GM12878 (cell line): ENCODE measurements at places on chromosomes 2 and 18.

GRCh38 chr2:200367155-200367554, 60.7 kb downstream of the SPATS2L start:
- no peak for DNase-seq

DNA sequence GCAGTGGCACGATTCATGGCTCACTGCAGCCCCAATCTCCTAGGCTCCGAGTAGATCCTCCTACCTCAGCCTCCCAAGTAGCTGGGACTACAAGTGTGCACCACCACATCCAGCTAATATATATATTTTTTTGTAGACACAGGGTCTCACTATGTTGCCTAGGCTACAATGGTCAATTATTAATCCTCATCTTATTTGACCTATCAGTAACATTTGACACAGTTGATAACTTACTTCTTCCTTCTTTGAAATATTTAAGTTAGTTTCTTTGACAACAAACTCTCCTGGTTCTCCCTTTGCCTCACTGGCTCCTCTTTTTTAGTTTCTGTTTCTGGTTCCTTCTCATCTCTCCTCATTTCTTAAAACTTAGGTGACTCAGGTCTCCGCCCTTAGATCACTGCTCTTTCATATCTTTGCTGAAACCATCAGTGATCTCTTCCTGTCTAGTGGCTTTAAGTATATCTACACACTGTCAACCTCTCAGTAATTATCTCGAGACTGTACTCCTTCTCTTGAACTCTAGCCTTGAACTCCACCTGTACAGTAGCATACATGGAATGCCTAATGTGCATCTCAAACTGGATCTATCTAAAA, 11.5 kb downstream of the PGAP1 start:
- DNase-seq = peak; percentile 19

DNA sequence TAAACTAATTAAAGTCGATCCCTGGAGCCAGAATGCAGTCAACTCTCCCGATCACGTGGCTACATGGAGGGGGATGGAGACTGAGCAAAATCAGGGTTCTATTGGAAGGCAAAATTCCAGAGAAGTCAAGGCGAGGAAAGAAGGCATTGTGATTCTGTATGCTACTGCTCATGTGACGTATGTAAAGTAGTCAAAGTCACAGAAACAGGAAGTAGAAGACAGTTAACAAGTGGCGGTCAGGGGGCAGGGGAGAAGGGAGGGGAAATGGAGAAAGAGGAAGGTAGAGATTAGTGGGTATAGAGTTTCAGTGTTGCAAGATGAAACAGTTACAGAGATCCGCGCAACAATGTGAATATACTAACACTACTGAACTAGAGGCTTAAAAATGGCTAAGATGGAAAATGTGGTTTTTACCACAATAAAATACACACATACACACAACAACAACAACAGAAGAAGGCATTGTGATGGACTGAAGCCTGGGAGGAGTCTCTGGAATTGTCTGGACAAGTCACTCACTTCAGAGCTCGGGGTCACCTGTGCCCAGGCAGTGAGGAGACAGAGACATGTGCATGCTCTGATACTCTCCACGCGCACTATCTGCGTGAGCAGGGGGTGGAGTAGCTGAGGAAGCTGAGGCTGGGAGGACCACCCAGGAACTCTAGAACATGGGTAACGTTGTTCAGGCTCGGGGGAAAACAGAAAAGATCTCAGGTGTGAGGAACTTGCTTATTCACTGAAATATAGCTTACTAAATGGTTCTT, 89.9 kb upstream of the CDCA7 start:
- DNase-seq = peak; percentile 55

GRCh38 chr2:181877181-181877664, 14.3 kb upstream of the ITPRID2 start:
- DNase-seq = no peak

- DNase-seq = no peak
Observed at GRCh38 chr2:10882568-10882967, 29.2 kb upstream of the KCNF1 start.

- DNase-seq = no peak
Observed at GRCh38 chr18:59085797-59086196, 53.9 kb upstream of the SEC11C start.

- no peak for DNase-seq
Observed at GRCh38 chr2:66534461-66534860, 99.5 kb downstream of the MEIS1 start.

DNA sequence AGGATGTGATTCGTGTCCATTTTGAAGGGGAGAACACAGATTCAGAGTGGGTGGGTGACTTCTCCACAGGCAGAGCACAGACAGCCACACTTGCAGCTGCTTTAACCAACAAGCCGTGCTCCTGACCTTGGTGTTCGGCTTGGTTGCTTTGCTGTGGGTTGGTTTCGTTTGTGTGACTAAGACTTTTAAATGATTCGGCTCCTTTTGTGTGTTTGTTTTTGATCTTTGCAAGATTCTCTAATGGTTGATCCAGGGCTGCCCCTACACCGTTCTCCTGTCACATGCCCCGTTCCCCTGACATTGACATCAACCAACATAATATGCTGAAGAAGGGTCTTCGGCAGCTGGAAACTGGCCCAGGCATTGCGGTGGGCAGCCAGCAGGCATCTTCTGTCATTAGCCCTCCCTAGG, 95.9 kb upstream of the MBOAT2 start:
- peak; percentile 76 for DNase-seq

- DNase-seq = no peak
Observed at GRCh38 chr2:1594123-1594372, 150.3 kb downstream of the PXDN start.

DNA sequence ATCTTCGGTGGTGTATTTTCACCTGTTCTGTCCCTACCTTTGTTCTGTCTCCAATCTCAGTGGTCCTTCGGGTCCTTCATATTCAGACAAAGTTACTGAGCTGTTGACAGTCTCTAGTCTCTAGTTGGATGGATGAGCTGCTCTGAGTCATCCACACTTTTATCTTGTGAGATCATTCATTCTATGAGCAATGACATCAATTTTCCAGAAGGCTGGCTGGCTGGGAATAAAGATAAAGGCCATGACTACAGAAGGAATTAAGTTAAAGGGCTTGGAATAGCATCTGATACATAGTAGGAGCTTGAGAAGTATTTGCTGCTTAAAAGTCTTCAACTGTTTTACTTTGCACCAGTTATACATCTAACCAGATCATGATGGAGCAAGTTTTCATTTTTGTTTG, 43.1 kb upstream of the SLC39A10 start:
- DNase-seq = no peak

DNA sequence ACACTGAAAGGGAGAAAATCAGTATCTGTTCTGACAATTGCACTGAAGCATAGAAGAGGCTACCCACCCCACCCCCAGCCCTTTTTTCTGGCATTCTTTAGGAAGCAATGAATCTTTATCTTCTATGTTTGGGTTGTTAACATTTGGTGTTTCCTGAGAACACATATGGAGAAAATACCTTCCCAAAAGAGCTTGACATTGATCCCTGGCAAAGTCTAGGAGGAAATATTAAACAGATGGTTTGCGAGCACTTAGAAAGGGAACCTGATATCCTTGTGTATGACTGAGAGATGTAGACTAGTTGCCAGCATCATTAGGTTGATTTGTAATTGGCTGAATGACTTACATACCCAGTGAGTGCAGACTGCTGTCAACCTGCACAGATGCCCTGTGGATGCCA, 42.9 kb downstream of the DOK1 start:
- DNase-seq = no peak

DNA sequence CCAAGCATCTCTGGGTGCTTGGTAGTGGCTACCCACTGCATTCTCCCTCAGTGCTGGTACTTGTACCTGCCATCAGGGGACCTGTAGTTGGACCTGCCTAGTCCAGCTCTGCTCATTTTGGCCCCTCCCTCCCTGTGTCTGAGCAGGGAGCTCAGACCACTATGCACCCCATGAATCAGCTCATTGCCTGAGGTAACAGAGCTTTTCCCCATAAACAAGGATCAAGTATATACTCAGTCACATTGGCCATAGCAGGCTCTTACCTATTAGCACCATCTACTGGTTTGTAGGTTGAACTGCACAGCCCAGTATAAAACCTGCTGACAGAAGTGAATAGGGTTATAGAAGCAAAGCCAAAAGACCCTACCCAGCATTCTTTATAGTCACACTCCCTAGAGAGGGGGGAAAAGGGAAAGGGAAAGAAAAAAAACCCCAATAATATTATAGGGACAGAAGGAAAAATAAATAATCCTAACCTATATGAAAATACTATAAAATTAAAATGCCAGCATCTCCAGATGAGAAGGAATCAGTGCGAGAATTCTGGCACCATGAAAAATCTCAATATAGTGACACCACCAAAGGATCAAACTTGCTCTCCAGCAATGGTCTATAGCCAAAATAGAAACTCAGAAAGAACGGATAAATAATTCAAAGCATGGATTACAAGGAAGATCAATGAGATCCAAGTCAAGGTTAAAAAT, 6.9 kb upstream of the FLACC1 start:
- peak; percentile 30 for DNase-seq

DNA sequence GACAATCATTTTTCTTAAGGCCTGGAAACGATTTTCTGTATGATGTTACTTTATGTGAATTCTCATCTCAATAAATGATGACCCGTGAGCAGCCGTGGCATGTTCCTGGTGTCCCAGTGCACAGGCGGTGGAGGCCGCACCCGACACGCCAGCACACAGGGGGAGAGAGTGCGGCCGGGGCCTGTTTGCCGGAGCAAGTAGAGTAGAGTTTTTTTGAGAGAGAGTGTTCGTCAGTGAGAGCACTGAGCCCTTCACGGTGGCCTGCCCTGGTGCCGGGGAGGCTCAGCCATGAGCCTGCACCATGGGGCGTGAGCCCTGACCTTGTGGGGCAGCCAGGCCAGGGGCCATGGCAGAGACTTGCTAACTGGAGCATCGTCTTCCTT, 202.4 kb upstream of the RAB12 start:
- no peak for DNase-seq

DNA sequence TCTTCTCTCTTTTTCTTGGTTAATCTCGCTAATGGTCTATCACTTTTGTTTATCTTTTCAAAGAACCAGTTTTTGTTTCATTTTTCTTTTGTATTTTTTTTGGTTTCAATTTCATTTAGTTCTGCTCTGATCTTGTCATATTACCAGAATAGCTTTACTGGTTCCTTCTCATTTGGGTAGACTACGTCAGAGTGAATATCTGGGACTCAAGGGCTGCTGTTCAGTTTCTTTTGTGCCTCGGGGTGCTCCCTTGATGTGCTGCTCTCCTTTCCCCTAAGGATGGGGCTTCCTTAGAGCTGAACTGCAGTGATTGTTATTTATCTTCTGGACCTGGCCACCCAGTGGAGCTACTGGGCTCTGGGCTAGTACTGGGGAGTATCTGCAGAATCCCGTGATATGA, 29.4 kb upstream of the IL1RN start:
- no peak for DNase-seq

DNA sequence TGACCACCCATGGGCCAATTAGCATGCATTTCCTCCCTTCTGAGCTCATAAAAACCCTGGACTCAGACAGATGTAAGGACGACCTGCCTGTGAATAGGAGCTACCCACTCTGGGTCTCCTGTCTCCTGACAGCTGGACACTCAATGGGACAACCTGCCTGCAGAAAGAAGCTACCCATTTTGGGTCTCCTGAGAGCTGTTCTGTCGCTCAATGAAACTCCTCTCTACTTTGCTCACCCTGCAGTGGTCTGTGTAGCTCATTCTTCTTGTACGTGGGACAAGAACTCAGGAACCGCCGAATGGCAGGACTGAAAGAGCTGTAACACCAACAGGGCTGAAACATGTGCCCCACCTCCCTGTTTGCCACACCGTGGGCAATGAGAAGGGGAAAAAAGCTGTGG, 60.3 kb upstream of the DYNC1I2 start:
- no peak for DNase-seq

DNA sequence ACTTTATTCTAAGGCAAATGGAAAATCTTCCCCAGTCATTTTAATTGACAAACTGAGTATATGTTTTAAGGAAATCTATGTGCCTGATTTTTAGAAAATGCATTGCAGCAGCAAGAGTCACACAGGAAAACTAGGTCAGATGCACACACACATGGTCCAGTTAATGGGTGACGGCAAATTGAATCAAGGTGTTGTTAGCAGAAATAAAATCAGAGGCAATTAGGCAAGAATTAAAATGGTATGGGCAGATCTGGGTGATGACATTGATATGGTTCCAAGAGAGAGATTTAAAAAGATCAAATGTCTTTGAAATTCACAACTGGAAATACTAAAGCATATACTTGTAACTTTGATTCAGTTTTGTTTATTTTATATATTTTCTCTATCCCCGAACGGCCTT, 174.2 kb upstream of the CDH19 start:
- no peak for DNase-seq

DNA sequence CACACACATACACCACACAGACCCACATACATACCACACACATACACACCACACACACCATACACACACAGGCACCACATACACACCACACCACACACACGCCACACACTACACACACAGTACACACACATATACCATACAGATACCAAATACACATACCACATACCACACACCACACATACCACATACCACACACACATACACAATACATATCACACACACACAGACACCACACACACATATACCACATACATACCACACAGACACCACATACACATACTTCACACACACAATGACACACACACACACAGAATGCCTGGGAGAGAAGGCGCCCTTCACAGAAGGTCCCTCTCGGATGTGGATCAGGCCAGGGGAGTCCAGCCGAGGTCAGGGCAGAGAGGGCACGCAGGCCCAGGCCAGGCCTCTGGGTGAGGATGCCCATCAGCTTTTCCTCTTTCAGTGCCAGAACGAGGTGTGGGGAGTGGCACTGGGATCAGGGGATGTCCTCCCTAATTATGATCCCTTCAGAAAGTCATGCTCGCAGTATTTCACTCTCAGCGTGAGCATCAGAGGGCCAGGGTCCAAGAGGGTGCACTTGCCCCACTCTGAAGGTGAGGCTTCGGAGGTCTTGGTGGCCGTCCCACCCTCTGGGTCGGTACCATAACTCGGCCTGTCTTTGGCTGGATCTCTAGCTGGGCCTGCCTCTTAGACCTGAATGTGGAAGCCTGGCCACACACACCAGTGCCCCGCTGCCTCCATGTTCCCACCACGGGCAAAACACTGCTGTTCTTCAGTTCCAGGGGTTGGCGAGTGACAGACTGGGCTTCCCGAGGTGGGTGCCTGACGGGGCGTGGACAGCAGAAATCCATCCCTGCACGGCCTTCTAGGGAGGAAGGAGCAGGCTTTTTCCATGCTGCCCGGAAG, 70.6 kb upstream of the ODC1 start:
- DNase-seq = no peak
